ENCODE measurements at places on chromosomes 6 and 20.

DNA sequence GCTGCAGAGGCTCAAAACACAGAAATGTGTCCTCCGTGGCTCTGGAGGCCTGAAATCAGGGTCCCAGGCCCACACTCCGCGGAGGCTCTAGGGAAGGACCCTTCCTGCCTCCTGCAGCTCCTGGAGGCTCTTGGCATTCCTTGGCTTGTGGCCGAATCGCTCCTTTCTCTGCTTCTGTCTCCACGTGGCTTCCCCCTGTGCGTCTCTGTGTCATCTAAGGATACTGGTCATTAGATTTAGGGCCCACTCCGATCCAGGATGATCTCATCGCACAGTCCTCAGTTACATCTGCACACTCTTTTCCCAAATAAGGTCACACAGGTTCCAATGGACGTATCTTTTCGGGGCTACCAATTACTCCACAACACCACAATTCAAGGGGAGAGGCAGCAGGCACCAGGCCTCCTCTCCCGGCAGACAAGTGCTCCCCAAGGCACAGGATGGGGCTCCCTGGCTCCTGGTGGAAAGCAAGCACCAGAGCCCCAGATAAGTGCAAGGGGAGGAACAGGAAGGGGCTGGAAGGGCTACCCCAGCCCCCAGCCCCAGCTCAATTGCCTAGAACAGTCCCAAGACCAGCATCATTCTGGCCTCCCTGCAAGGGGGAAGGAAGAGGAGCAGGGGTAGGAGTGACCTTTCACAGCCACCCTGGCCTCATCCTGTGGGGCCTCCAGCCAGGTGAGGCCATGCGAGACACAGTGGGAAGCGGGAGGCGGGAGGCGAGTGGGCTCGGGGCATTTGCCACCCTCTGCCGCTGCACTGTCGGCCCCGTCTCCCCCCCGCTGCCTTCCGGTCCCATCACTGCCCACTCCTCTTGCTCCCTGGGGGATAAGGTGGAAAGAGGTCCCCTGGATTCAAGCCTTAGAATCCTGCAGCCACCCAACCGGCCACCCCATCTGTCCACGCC lies 16.3 kb downstream of the NTSR1 start:
- no peak for DNase-seq

GRCh38 chr6:23040899-23041298 lies 471.5 kb downstream of the HDGFL1 start:
- DNase-seq, result no peak

DNA sequence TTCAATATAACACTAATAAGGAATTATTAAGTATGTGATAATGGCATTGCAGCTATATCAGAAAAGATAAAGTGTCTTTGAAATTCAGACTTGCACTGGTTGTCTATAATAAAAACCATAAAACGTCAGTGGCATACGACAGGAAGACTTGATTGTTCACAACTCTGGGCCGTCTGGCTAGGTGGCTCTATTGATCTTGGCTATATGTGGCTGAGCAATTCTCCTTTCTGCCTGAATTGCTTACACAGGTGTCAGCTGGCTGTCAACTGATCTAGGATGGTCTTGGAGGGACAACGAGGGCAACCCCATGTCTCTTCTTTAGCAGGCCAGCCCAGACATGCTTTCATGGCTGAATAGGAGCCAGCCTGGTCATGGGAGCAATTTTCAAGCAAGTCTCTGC lies 359.1 kb downstream of the QKI start:
- DNase-seq, result no peak

DNA sequence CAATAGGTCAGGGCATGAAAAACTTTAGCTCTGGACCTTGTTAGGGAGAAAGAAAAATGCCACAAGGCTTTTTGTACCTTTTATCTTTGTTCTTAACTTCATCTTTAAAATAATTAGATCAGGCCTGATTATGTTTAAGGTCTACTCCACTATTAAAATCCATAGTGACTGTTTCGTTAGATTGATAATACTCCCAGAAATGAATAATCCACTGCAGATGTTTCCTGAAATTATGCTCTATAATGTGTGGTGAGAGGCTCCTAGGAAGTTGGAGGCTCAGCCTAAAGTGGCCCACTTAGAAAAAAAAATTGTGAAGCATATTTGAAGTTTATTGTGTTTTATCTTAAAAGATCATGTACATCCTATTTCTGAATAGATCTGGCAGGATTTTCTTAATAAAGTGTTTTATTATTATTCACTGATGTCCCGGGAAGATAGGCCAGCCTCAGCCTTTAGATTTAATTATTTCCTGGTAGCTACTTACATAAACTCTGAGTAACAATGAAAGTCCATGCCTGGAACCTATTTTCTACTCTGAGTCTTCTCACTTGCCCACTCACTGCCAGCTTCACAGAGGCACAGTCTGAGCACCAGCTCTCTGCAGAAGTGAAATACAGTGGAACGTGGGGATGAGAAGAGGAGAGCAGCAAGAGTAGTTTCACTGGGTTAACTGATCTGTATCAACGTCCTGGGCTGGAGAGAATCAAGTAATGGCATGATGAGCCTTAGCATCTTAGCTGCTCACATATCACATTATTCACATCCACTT lies 126.8 kb upstream of the TMEM170B start:
- DNase-seq, result no peak

GRCh38 chr20:34531608-34532265 lies 15.5 kb downstream of the DYNLRB1 start:
- no peak for DNase-seq

GRCh38 chr6:140854318-140854717 lies 1278.4 kb upstream of the GJE1 start:
- no peak for DNase-seq

- DNase-seq, result peak; percentile 77
Measured at GRCh38 chr6:35583893-35584688, 71.4 kb upstream of the TULP1 start.

- peak; percentile 57 for DNase-seq
Measured at GRCh38 chr20:35049776-35050352, 42.7 kb downstream of the TRPC4AP start.

- DNase-seq, result peak; percentile 42
Measured at GRCh38 chr6:22062807-22063408, 233.9 kb downstream of the PRL start.

DNA sequence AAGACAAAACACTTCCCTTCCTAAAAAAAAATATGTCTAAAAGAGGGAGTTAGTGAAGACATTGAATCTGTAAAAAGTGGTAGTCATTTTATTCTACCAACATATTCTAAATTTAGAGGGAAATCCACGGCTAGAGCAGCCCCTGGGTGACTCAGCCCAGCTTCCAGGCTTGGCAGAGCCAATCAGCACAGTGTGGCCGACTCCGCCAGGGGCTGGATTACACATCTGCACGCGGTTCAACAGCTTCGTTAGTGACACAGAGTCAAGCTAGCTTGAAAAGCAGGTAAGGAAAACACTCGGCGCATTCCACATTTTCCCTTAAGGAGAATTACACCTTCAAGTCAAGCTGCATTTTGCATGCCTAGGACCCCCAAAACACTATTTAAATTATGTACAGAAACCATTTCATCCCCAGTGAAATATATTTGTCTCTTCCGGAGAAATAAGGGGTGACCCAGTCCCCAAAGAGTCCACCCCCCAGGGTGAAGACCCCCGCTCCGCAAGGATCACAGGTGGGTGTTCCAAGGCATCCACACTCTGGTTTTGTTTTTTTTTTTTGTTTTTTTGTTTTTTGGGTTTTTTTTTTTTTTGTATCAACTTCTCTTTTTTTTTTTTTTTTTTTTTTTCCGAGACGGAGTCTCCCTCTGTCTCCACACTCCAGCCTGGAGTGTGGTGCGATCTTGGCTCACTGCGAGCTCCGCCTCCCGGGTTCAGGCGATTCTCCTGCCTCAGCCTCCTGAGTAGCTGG lies 58.4 kb upstream of the ARID1B start:
- no peak for DNase-seq

DNA sequence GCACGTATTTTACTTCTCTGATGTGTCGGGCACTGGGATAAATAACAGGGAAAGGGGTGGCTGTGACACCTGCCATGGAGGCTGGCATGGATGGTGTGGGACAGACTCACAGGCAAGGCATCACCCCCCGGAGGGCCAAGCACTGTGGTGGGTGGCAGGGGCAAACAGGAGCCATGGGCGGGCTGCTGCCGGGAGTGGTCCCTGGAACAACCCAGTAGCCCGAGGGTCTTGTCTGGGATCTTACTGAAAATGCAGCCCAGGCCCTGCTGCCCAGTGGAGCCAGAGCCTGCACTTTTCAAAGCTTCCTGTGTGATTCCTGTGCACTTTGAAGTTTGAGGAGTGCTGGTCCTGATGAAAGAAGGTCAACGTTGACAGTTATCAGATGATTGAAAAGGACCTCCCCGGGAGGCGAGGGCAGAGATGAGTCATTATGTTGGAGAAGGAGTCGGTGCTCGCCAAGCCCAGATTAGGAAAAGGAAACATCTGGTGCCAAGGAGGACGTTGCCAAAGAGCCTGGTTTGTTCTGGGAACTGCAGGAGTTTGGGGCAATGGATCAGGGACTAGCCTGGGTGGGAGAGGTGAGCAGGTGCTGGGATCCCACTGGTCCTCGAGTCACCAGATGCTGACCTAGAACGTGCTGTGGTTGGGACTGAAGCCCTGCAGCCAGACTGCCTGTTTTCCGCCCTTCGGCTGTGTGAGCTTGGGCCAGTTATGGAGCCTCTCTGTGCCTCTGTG lies 130.0 kb upstream of the GGTLC1 start:
- no peak for DNase-seq

GRCh38 chr6:36621371-36621855 lies 27.3 kb downstream of the SRSF3 start:
- no peak for DNase-seq

DNA sequence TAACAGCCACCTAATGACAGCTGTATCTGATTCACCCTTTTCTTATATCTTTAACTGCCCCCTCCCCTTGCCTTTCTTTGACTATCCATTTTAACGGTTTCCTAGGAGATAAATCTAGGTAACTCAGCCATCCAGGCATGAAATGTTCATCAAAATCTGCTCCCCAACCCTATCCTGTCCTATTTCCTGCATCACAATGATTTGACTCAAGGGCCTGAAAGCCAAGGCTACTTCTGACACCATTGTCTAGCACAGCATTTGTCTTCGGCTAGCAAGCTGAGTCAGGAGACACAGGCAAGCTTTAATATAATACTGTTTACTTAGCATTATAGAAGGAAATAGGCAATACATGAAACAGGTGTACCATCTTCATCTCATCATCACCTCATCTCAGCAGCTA lies 31.6 kb upstream of the MANEA start:
- no peak for DNase-seq

DNA sequence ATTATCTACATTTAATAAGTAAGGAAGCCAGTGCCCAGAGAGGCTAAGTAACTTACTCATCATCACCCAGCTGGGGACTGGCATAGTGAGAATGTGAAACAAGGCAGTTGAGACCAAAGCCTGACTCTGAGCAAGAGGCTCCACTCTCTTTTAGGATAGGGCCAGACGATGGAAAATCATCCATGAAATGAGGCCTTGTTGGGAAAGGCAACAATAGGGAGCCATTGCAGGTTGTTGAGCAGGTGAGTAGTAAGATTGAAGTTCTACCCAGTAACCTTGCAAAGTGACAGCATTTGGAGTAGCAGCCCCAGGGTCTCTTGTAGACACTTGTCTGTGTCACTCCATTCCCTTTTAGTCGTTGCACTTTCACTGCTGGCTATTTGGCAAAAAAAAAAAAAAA lies 2.5 kb upstream of the CPNE5 start:
- DNase-seq, result no peak

DNA sequence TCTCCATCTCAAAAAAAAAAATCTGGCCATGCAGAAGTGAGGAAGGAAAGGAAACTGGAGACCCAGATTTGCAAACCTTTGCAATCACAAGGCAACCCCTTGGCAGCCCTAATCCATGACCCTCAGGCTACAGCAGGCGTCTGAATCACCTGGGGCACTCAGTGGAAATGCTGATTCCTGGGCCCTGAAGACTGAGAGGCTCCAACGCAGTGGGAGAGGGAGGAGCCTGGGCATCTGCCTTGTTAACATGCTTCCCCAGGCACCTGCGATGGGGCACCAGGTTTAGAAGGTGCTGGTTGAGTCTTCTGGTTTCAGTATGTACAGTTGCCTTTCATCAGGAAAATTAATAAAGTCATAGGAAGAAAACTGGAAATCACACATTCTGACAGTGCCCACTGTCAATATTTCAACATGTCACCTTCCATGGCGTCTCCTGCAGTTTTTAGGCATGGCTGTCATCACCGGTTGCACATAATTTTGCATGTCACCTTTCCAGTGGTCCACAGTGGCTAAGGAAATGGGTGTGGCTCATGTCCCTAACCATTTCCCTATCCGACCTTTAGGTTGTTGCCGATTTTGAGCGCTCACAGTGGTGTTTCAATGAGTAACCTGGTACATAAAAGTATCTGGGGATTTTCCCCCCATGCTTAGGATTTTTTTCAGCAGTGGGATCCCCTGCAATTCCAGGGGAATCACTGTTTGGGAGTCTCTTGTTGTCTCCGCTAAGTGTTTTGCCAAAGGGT lies 56.9 kb downstream of the PREX1 start:
- no peak for DNase-seq

DNA sequence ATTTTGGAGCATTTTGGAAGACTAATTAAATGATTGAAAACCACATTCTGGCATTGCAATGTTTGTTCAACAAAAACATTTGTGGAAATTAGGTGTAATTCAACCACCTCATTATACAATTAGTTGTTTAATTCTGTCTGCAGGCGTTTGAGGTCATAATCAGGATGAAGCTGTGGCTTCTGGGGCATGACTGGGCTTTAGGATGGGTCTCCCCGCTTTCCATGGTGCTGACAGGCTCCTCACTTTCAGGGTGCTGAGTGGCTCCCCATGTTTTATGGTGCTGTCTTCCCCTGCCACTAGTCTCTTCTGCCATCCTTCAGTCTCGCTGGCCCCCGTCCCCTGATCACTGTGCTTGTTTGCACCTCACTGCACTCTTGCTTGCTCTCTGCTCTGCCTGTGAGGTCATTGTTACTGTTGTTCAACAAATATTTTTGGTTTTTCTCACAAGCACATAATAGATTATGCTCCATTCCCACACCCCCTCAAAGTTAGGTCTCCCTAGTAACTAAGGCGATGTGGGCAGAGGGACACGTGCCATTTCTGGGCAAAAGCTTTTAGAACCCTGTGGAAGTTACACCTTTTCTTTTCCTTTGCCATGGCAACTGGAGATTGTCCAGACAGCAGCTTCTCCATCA lies 25.4 kb upstream of the ZNF831 start:
- no peak for DNase-seq

- no peak for DNase-seq
Measured at GRCh38 chr20:43949741-43950618, 35.3 kb downstream of the TOX2 start.

DNA sequence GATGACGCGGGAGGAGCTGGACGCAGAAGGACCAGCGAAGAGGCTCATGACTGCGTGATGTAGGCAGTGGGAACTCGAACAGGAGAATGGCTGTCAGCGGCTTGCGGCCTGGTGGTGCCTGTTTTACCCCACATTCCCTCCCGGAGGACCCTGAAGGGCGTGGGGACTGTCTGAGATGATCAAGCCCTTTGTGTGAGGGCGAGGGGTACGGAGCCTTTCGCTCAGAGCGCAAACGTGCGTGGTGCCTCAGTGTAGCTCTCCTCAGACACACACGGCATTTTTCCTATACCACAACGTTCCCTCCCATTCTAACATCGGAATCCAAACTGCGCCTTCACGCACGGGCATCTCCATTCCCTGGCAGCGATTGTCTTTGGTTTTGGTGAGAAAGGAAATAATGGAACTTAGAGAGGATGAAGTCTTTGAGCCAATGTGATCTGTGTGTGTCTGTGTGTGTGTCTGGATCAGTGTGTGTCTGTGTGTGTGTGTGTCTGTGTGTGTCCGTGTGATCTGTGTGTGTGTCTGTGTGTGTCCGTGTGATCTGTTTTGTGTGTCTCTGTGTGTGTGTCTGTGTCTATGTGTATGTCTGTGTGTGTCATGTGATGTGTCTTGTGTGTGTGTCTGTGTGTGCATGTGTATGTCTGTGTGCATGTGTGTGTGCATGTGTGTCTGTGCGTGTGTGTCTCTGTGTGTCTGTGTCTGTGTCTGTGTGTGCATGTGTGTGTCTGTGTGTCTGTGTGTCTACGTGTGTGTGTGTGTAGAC lies 5.3 kb downstream of the PTK6 start:
- no peak for DNase-seq

Data from globus pallidus (tissue), 1 donor.